Mesenteric fat pad (tissue), 1 donor: ENCODE measurements at places on chromosomes 1 and 21.

DNA sequence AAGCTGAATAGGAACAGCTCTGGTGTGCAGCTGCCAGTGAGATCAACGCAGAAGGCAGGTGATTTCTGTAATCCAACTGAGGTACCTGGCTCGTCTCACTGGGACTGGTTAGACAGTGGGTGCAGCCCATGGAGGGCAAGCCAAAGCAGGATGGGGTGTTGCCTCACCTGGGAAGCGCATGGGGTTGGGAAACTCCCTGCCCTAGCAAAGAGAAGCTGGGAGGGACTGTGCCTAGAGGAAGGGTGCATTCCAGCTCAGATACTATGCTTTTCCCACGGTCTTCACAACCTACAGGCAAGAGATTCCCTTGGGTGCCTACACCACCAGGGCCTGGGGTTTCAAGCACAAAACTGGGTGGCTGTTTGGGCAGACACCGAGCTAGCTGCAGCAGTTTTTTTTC is 183.2 kb downstream of the DNM3 start:
- DNase-seq = no peak

- DNase-seq = no peak
Measured at GRCh38 chr1:5254131-5254725, 599.8 kb downstream of the AJAP1 start.

- DNase-seq = no peak
Measured at GRCh38 chr1:50348449-50349241, 74.6 kb downstream of the DMRTA2 start.

GRCh38 chr21:36155603-36156338 is 853 bp upstream of the DOP1B start:
- no peak for DNase-seq

- no peak for DNase-seq
Measured at GRCh38 chr1:61322769-61323168, 240.4 kb downstream of the NFIA start.

DNA sequence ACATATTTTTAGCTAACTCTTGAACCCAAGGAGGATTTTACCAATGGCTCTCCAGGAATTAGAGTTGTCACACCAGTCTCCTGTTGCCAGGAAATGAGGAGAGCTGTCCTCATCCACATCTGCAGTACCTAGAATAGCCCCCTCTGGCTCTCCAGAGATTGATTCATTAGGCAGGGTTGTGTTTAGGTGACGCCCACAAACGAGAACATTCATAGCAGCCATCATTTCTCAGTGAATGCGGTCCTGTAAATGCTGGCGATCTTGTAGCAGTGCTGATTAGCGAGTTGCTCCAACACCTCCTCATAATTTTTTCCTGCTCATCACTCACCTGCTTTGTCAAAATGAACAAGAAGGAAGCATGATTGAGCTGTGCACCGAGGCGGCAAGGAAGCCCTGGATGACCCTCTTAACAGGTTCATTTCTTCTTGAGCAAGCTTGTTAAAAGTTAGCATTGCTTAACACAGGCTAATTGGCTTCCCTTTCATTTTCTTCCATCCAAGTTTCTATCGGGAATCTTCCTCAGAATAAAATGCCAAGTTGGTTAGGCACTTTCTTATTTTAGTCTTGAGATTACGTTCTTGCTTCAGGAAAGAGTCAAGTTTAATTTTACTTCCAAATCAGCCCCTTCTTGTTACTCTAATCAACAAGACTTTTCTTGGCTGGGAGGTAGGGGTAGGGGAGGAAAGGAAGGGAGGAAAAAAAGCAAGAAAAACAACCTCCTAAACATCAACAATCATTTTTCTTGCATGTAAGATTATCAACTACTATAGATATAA is 16.5 kb upstream of the KLHDC8A start:
- DNase-seq = peak; percentile 18

GRCh38 chr1:93908394-93909145 is 660 bp downstream of the GCLM start:
- peak; percentile 90 for DNase-seq

DNA sequence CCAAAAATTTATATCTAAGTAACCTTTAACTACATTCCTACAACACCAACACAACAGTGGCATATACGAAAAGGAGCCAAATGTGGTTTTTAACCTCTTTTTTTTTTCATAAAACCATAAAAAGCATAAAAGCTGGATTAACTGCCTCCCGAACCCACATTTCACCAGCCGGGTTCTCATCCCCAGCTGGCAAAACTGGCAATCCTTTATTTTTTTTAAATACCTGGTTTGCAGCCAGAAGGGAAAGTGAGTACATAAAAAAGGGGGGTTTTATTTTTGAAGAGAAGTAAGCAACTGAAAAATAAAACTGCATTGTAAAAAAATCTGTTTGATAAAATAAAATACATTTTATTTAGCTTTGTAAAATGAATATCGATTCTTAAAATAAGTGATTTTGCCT is 295.4 kb downstream of the AKT3 start:
- no peak for DNase-seq

DNA sequence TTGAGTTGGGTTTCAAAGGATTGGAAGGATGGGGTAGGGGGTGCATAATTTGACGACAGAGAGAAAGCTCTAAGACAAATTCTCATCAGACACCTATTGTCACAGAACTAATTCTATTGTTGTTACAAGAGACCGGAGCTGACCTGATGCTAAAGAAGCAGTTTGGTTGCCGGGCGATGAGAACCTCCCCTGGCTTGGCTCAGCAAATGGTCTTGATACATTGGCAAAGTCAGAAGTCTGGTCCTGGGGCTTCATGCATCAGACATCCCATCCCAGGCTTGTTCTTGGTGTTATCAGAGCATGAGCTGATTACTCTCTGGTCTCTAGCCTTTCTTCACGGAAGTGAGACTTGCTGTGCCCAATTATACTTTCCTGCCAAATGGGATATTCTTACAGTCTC is 15.4 kb downstream of the TRIM67 start:
- no peak for DNase-seq

DNA sequence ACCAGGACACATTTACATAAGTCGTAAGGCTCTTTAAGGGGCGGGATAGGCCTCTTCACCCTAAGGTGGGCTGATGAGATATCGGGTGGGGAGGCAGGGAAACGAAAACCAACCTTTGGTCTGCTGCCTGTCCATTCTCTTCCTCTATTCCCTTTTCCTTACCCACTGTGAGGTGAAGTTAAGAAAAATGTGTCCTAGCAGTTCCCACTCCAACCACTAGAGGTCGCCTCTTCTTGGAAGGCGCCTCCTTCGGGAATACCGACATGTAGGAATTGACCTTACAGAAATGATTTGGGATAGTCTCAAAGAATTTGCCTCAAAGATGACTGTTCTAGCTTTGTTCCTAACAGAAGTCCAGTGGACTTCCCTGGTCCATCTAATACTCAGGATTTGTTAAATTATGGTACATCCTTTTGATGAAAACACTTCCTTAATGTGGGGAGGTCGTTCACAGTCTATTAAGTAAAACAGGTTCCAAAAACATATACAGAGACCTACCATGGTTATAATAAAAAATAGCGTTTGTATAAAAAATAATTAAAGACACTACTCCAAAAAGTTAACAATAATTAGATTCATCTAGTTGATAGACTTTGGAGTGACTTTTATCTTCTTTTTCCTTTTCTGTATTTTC is 14.1 kb downstream of the AZIN2 start:
- DNase-seq = no peak

GRCh38 chr1:8464377-8464776 is 146.5 kb downstream of the SLC45A1 start:
- no peak for DNase-seq

DNA sequence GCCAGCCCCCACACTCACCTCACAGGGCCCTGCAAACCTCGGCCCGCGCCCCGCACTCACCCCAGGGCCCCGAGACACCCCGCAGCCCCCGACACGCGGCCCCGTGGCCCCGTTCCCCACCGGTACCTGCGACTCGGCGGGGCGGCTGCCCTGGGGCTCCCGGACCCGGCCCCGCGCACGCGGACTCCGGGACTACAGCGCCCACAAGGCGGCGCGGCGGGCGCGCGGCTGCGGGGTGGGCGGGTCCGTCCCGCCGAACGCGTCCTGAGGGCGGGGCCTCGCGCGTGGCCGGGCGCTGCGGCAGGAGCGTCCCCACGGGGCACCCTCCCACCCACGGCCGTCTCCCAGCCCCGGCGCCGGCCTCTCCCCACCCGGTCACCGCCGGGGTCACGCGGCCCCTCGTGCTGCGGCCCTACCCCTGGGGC is at the start of gene SLC19A1:
Gene SLC19A1, minus strand, starts transcription at position 199 of the 425 bp plus-strand sequence. CDS start 4,481 bp downstream, outside the sequence.
- DNase-seq = peak; percentile 92

- no peak for DNase-seq
Measured at GRCh38 chr1:36365381-36365780, 20.3 kb downstream of the STK40 start.

DNA sequence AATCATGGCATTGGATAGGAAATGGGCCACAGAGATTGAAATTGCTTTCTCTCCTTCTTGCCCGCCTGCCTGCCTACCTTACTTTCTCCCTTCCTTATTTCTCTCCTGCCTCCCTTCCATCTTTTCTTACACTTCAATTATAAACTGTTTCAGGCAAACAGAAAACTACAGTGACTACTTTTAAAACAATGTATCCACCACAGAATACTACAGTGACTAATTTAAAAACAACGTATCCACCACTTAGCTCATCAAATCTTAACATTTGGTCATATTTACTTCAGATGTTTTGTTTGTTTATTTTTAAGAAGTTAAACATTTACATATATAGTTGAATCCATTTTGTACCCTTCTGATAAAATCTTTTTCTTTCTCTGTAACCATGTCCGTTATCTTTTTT is 54.4 kb downstream of the SNRPE start:
- DNase-seq = no peak

DNA sequence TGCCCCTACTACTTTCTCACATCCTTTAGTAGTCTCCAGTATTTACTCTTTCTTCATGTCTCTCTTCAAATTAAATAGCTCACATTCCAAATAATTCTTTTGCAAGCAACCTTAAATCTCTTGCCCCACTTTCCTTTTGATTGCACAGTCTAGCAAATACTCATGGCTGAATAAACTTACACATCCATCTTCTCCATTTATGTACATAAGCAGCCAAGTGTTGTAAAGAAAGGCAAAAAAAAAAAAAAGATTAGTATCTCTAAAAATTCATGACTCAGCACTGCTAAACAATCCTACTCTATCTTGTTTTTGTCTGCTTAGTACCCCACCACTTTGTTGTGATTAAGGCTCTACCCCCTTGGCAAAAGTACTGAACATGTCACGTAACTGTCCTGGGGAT is 42.6 kb downstream of the F13B start:
- no peak for DNase-seq

GRCh38 chr1:242401937-242402336 is 122.6 kb downstream of the PLD5 start:
- no peak for DNase-seq
